ENCODE measurements at places on chromosomes 2 and 18.

DNA sequence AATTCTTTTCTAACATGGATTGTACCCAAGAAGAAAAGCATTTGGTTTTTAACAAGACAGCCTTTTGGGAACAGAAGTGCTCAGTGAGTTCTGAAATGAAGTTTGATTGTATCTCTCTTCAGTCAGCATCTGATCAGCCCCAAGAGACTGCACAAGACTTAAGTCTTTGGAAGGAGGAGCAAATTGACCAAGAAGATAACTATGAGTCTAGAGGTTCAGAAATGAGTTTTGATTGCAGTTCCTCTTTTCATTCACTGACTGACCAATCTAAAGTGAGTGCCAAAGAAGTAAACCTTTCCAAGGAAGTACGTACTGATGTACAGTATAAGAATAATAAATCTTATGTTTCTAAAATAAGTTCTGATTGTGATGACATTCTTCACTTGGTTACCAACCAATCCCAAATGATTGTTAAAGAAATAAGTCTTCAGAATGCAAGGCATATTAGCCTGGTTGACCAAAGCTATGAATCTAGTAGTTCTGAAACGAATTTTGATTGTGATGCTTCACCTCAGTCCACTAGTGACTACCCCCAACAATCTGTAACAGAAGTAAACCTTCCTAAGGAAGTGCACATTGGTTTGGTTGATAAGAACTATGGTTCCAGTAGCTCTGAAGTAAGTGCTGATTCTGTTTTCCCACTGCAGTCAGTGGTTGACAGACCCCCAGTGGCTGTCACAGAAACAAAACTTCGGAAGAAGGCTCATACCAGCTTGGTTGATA is 31.2 kb downstream of the ZDBF2 start:
- DNase-seq = no peak

DNA sequence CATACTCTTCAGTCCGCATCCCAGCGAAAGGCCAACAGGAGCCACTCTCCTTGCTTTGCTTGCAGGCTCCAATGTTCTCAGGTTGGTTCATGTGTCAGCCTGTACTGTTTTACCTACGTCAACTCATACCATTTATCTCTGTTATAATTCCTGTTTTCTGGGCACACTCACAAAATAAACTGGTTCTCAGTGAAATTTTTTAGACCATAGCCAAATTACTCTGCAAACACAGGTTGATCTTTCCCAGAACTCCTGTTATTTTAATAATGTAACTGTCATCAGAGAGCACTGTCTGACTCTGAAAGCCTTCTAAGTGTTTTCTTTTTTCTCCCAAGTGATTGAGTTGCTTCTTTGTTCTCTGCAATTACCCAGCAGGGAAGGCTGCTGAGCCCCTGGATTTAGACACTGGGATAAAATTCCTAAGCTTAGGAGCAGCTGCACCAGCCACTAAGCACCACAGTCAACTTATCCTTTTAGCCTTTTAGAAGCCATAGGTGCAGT is 111.6 kb upstream of the PIEZO2 start:
- no peak for DNase-seq

GRCh38 chr2:47060652-47061170 is 94.4 kb downstream of the STPG4 start:
- no peak for DNase-seq

DNA sequence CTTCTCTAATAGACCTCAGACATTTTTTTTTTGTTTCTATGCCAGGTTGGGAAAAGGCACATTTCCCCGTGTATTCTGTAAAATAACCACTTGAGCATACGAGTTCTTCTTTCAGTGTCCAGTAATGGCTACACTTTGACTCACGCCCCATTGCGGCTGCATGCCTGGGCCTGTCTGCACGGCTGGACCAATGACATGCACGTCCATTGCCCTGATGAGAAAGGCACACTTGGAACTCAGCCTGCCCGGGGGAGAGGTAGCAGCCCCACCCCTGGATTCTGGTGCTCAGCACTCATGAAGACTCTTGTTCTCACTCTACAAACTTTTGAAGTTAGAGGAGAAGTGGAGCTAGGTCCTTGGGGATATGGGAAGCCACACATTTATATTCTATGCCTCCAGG is 5.8 kb downstream of the PCARE start:
- no peak for DNase-seq

DNA sequence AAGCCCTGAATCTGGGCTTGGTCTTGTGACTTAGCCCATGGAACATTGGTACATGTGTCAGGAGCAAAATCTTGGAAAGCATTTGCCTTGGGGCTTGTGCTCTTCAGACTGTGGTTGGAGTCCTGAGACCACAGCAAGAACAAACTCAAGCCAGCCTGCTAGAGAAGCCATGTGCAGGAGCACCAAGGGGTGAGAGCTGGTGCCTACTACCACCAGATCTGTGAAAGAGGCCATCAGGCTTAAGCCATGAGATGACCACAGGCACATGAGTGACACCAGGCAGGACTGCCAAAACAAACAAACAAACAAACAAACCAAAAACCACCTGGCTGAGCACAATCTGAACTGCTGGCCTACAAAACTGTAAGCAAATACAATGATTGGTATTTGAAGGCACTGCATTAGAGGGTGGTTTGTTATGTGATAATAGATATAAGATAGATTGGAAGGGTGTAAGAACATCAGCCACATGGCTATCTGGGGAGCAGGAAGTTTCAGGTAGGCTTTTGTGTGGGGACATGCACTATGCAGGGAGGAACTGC is 9.0 kb upstream of the TWIST2 start:
- DNase-seq = no peak

GRCh38 chr2:46001741-46002506 is 295.3 kb upstream of the EPAS1 start:
- DNase-seq = no peak

DNA sequence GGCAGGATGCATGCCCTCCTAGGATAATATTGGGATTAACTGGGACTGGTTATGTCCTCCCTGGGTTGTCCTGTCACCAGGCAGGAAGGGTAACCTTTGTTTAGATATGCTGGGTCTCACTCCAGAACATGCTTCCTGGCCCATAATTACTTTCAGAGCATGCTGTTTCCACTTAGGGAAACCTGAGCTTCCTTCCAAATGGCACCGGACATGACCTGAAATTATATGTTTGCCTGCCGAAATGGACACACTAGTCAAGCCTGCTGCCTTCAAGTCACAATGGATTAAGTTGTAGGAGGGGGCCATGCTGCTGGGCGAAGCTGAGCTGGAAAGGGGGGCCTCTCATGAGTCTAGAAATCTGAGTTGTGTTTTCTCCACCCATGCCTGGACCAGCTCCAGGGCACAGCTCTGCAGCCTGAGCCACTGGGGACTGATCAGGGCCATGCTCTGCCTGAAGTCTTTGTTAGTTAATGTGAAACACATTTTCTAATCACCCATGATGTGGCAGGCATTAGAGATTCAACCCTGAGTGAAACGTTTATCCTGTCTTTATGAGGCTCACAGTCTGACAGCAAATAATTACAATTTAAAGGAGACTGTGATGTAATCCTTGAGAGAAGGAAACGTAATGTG is 273.3 kb downstream of the TNS1 start:
- DNase-seq = no peak

DNA sequence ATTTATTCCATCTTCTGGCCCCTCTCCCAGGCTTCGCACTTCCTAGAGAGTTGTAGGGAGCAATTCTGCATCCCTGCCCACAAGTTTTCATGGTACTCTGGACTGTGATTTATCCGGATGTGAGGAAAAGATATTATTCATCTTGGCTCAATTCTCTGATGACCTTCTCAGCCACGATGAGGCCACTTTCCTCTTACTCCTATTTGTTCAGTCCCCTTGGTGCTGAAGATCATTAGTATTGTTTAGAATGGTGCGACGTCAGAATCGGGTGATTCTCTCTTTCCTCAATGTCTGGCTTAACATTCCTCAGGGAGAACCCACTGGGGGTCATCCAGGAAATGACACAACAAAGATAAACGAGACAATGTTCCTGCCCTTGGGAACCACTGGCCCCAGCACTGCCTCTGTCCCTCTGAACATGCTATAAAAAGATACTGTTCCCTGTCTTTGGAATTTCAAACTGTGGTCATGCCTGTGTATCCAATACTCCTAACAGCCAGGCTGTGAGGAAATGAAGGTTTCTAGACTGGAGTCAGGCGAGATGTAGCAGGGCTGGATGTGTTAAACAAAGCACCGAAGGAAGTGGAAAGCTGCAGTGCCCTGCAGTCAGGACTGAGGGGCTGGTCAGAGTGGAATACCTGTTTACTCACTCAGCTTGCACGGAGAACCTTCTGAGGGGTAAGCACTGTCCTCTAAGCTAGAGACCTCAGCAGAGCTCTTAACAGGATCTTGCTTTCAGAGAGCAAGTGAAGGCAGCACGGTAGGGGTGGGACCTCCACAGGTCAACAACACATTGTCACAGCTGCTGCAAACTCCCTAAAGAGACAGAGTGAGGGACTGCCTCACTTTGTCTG is 12.9 kb upstream of the GLI2 start:
- no peak for DNase-seq

DNA sequence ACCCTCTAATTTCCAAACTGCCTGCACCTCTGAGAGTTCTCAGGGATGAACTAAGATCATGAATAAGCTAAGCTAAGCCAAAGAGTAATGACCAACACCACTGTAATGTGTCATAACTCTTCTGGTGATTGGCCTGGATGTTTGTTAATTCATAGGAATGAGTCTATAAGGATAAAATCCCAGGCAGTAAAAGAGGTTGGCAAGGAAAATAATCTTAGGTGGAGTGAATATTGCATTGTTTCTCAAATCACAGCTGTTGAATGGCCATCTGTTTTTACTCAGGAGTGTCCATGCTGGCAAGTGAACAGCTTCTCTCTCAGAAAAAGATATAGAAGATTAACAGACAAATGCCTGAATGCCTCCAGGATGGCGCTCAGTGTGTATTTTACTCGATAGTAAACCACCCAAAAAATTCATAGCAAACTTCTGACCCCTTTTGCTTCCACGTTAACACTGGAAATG is 60.8 kb upstream of the GLS start:
- DNase-seq = no peak

DNA sequence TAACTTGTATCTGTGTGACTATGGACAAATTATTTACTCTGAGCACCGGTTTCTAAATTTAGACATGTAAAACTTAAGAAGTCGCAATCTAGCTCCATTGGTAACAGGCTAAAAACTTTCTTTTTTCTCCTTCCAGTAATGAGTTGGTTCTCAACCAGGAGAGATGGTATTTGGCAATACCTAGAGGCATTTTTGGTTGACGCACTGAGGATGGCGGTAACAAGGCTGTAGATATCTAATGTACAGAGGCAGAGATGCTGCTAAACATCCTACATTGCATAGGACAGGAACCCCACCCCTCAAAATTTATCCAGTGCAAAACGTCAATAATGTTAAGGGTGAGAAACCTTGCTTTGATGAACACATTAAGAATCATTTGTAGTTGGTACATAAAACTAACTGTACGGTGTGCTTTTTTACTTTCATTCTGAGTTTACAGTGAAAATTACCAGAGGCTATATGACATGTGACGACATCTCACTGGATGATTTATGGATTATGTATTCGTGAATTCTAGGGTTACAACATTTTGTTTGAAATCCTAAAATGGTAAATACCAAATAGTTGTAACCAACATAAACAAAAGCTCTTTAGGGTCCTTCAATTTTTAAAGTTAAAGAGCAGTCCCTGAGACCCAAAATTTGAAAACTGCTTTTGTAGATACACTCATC is 91.3 kb downstream of the TLK1 start:
- DNase-seq = no peak

DNA sequence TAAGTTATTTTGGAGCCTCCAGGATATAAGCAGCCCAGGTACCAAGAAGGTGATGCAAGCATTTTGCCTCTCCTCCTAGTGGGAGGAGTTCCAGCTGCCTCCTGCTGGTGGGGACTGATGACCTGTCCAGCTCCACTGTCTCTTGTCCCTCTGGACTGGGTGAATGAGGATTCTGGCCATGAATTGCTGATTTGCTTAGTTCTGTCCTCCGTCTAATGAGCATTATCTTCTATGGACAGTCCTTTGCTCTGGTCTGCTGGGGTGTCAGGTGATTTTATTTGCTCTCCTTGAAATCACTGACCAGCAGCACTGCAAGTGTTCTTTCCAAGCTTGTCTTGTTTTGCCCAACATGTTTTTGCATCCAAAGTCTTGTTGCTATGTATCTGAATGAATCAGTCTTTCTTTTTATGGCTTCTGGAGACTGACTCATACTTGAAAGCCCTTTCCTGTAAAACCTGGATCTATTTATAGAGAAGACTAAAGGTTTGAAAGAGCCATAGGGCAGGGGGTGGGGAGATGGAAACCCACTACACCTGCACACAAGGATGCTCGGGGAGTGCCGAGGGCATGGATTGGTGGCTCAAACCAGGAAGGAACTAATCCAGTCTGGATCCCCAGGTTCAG is 40.5 kb upstream of the EFHD1 start:
- DNase-seq = no peak

DNA sequence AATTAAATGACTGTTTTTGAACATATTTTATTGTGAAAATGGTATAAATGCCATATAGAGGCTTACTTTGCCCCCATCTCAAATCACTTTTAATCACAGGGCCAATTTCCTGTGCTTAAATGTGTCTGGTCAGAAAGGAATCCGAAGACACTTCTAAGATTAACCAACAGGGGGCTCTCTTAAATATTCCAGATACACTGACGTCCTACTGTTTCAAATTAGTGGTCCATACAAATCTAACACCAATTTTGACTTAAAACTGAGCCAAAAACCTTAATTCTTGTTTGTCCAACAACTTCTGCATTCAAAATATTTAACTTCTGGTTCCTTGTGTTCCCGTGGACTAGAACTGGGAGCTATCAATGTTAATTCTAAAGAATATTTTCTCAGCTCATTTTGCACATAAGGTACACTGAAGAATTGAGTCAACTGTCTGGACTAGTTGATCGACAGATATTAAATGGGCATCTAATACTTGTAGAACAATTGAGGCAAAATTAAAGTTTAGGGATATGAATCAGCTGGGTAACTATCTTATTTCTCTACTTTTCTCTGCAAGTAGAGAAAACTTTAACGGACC is 557.5 kb downstream of the ARHGAP15 start:
- DNase-seq = peak; percentile 43

GRCh38 chr18:49094979-49095632 is 144.3 kb upstream of the SMAD7 start:
- no peak for DNase-seq

All from CD4-positive, alpha-beta T cell treated with Interleukin-2 at 100 ng/mL for 4 hours (primary cell).